ENCODE measurements at places on chromosomes 12 and 14.

GRCh38 chr12:14169281-14169680 lies 187.9 kb upstream of the GRIN2B start:
- DNase-seq = no peak

- DNase-seq = no peak
Measured at GRCh38 chr14:37588956-37589714, 5.9 kb downstream of the FOXA1 start.

GRCh38 chr14:89292579-89293313 lies 124.3 kb downstream of the FOXN3 start:
- DNase-seq = no peak

DNA sequence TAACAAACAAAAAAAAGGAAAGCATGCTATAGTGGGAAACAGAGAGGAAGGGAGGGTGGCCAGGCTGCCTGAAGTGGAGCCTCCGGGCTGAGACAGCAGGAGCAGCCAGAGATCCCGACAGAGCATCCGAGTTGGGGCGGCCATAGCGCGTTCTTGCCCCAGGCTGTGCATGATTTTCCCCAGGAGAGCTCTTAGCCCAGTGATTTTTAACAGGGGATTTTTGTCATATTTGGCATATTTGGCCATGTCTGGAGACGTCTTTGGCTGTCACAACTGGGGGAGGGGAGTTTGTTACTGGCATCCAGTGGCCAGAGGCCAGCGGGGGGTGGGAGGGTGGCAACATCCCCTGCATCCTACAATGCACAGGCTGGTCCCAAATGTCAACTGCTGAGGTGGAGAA lies 23.6 kb downstream of the BDKRB1 start:
- no peak for DNase-seq

DNA sequence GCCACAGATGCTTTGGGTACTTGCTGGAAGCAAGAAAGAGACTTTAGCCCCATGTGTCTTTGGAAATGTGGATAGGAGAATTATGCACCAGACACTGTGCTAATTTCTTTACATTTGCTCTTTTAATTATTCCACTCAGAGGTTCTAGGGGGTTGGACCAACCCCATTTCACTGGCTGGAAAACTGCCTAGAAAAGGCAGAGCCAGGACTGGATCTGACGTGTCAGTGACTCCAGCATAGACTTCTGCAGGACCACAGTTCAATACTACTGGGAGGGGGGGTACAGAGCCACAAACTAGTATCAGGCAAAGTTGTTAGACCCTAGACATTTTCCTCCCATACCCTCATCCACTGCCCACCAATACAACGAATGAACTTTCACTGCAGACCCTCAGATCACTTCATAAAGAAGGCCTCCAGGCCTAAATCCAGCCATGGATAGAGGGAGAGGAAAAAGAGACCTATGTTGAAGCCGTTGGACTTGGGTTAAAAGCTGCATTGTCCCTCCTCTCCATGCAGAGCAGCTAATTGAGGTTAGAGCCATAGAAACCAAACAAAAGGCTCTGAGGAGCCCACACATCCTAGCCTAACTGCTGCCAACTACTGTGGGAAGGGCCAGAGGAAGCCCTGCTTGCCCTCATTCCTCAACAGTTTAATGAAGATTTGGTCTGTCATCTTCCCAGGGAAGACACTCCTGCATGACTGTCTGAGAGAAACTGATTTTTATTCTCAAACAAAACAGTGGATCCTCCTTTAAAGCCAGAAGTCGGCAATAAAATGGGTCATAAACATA lies 68.7 kb downstream of the STON2 start:
- no peak for DNase-seq

GRCh38 chr12:31524791-31525495 lies 66.0 kb downstream of the DENND5B start:
- DNase-seq = no peak

Measured in stimulated activated CD4-positive, alpha-beta T cell treated with anti-CD3 and anti-CD28 coated beads, Interleukin-15, amount 100 ng/mL, for 1 hour (primary cell).